AG04449 (cell line): ENCODE measurements at places on chromosomes 12 and 14.

DNA sequence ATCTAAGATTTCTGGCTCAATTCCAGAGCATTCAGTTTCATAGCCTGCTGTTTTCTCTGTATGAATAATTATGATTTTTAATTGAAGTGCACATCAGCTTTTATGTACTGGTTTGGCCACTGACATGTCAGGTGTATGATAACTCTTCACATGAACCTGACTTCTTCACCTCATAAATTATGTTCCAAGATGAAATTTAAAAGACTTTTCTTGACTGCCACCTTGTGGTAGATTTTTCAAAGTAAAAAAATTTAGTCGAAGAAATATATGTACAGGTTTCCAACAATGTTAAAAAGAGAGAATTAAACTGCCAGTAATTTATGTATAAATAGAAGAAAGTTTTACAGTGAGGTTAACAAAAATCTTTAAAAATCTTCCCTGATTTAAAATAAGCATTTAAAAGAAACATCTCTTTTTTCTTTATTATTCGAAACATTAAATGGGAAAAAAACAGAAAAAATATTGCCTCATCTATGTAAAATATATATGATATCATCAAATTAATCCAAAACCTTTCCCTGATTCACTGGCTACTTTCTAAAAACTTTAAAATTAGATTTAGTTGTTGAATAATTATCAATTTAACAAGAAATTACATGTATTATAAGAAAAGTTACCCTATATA lies 124.9 kb upstream of the ATXN7L3B start:
- no peak for DNase-seq

GRCh38 chr12:73902260-73902659 lies 635.4 kb upstream of the ATXN7L3B start:
- DNase-seq, result no peak

- no peak for DNase-seq
Observed at GRCh38 chr12:14199455-14200198, 165.9 kb upstream of the ATF7IP start.

- no peak for DNase-seq
Observed at GRCh38 chr12:116609319-116610114, 50.3 kb downstream of the MAP1LC3B2 start.

DNA sequence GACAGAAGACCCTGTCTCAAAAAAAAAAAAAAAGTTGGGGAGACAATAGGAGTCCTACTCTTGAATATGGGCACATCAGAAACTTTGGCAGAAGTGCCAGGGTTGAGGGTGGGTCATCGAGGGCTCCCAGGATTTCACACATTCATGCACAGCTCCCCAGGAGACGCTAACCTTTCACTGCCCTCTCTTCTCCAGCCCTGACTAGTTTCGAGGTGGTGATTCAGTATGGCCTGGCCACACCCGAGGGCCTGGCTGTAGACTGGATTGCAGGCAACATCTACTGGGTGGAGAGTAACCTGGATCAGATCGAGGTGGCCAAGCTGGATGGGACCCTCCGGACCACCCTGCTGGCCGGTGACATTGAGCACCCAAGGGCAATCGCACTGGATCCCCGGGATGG lies 29.4 kb upstream of the LRP1-AS start:
- DNase-seq, result no peak

- no peak for DNase-seq
Observed at GRCh38 chr14:20809917-20810316, 7.3 kb upstream of the RNASE1 start.

- DNase-seq, result no peak
Observed at GRCh38 chr14:62093736-62094135, 331.5 kb downstream of the SNAPC1 start.

DNA sequence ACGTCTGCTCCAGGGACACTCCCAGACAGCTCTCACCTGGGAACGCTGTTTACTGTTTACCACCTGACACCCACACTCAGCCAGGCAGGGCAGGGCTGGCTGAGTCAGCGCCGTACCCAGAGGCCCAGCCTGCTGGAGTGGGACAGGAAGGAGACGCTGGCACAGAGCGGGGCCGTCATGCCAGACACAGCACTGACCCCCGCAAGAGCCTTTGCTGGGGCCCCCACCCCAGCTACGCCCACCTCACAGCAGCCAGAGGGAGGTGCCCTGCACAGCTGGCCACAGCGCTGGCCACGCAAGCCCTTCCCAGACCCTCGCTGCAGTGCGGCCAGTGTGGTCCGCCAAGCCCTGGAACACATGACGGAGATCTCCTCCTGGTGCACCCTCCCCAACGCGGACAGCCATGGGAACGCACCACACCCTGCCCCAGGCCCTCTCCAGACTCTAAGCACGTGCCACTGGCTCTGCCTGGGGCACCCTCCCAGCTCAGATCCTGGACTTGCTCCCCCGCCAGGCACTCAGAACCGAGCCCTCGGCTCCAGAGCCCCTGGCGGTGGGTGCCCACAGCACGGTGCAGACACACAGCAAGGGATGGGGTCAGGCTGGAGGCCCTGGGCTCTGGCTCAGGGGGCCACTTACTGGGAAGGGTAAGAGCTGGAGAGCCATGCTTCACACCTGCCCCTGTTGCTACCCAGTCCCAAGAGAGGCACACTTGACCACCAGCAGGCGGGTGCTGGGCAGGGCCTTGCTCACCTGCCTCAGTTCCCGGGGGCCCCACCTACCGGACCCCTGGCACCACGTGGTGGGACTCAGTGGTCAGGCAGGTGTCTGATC lies 5.7 kb downstream of the AHNAK2 start:
- DNase-seq, result no peak

- DNase-seq, result no peak
Observed at GRCh38 chr12:49648712-49649003, 25.3 kb downstream of the PRPF40B start.

DNA sequence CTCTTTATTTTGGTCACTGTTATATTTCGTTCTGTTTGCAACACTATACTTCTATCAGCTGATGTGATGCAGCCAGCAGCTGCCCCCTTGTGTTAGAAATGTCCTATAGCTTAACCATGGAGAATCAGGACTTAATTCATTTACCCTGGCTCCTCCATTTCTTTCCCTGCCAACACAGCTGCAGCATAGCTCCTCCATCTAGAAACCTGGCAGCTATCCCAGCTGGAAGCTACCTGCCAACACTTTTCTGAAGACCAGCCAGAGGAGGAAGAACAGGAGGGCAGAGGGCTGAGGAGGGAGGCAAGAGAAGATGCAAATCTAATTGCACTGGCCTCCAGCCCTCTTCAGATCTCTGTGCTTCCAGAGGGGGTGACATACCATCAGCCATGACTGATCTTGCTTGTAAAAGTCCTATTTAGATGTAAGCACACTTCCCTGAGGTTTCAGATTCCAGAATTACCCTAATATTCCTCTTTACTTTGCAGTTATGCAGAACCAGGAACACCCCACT lies 156.8 kb upstream of the TMEM260 start:
- DNase-seq, result peak; percentile 31

GRCh38 chr12:998020-998874 lies 7.2 kb downstream of the ERC1 start:
- no peak for DNase-seq

DNA sequence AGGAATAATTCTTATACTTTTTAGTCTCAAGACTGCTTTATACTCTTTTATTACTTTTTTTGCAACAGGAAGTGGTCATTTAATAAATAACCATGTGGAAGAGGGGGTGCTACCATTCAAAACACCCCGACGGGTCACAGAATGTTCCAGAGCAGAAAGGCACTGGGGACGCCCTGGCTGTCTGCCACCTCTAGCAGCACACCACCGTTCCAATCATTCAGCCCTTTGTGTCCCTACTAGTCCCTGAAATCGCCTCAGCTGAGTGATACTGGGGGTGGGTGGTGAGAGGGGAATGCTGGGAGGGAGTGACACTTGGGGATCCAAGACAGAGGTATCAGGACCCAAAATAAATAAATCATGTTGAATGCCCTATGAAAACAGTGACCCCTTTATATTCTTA lies 52.4 kb downstream of the MON2 start:
- DNase-seq, result no peak

DNA sequence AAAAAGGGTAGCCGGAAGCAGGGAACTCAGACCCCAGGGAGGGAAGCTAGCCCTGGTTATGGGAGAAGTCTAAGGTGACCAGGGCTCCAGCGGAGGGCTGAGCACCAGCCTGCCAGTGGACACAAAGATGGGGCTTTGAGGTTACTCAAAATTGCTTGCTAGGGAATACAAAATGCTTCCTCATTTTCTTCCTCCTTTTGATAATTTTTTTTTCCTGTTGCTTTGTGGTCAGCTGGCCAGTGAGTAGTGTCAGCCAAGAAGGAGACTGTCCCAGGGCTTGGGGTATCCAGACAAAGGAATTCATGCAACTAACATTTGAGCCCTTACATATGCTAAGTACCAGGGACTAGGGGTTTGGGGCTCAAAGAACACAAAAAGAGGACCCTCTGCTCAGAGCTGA lies 206.2 kb downstream of the PPM1H start:
- DNase-seq, result no peak

DNA sequence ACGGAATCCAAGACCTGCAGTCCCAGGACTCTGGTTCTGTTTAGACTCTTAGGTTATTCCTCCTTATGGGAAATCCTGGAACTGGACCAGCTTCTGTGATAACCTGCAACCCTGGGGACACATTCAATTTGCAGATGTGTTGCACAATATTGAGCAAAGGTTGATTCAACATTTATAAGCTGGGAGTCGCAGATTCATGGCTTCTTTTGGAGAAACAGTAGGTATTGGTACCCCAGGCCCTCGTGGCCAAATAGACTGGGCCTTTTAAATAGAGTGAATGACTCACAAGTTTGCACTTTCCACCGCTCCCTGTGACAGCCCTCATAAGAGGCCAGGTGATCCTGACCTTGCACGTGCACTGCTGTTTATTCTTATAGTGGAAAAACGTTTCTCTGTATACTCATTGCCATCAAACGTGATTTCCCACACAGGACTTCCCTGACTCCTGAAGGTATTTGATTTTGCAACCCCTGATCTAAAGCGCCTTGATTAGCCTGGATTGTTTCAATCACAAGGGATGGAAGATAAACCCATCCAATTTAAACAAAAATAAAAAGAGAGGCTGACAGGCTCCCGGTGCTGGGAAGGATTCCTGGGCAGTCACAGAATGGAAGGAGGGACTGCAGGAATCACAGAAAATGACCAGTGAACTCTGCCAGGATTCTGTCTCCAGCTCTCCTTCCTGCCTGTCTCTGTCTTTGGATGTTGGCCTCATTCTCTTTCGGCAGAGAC lies 98.0 kb downstream of the VCPKMT start:
- no peak for DNase-seq

DNA sequence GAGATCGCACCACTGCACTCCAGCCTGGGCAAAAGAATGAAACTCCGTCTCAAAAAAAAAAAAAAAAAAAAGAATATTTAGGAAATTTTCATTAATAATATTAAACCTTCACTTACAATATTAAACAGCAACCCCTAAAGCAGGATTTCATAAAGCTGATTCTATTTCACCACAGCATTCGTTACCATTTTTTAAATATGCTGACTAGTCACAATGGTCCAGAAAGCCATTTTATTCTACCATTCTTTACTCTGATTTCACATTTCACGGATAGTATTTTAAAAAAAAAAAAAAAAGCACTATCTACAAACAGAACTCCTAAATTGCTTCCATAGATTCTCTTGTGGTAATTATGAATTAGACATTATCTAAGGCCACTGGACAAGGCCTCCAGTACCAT lies 27.6 kb downstream of the SARNP start:
- no peak for DNase-seq

DNA sequence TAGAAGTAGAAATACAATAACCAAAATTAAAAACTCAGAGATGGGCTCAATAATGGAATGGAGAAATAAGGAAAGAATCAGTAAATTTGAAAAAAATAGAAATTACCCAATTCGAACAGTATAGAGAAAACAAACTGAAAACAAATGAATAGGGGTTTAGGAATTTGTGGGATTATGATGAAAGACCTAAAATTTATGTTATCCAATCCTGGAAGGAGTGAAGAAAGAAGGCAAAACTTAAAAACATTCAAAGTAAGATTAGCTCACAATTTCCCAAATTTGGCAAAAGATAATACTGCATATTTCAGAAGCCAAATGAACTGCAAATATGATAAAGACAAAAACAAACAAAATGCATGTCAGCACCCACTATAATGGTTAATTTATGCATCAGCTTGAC lies 177.1 kb downstream of the CCDC91 start:
- DNase-seq, result no peak

- DNase-seq, result no peak
Observed at GRCh38 chr12:81414441-81414840, 336.6 kb downstream of the ACSS3 start.

- no peak for DNase-seq
Observed at GRCh38 chr12:109232731-109233130, 76.4 kb downstream of the FOXN4 start.

DNA sequence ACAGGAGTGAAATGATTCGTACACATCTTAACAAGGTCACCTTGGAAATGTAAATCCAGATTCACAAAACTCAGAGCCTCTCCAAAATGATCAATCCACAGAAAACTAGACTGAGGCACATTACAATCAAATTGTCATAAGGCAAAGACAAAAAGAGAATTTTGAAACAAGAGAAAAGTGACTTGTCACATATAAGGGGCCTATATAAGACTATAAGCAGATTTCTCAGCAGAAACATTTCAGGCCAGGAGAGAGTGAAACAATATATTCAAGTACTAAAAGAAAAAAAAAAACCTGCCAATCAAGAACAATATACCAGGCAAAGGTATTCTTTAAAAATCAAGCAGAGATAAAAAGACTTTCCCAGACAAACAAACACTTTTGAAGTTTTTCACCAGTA lies 429.1 kb downstream of the BCAT1 start:
- DNase-seq, result no peak

GRCh38 chr14:78637908-78638475 lies 467.8 kb downstream of the NRXN3 start:
- DNase-seq, result no peak

GRCh38 chr12:15200641-15201040 lies 20.6 kb downstream of the RERG start:
- no peak for DNase-seq

DNA sequence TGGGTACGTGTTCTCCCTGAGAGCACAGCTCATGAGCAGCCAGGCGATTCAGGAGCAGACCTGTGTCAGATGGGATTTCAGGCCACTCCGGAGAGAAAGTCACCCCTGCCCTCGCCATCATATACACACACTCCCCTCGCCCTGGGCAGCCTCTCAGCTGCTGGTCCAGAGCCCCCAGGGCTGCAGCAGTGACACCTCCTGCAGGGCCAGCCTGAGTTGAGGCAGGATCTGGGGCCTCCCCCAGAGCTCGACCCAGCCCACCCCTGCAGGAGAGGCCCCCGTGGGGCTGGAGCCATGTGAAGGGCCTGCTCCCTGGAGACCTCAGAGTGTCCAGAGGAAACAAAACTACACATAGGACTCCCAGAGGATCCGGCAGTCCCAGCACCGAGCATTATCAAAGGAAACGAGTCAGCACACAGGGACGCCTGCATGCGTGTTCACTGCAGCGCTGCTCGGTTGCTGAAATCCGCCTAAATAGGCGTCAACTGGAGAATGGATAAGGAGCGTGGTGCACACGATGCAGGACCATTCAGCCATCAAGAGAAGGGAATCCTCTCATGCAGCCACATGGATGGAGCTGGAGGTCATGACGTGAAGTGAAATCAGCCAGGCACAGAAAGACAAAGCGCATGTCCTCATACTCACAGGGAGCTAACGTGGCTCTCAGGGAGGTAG lies 104.0 kb downstream of the TNFAIP2 start:
- DNase-seq, result no peak

- no peak for DNase-seq
Observed at GRCh38 chr12:99223579-99223978, 424.0 kb upstream of the GARIN6 start.

- DNase-seq, result no peak
Observed at GRCh38 chr12:20832911-20833310, 22.4 kb downstream of the SLCO1B3 start.
